ENCODE measurements at places on chromosomes 7 and 10.

- DNase-seq: no peak
These were observed 229.1 kb downstream of the ELFN1 start for GRCh38 chr7:1899196-1899595.

- DNase-seq: no peak
These were observed 31.2 kb downstream of the UBTD1 start for GRCh38 chr10:97529685-97530465.

- DNase-seq: no peak
These were observed 266.5 kb downstream of the GFRA1 start for GRCh38 chr10:116006508-116006907.

- no peak for DNase-seq
These were observed 11.0 kb upstream of the C10orf143 start for GRCh38 chr10:130121486-130122079.

- DNase-seq: no peak
These were observed 74.5 kb downstream of the LANCL2 start for GRCh38 chr7:55439627-55440026.

- DNase-seq: no peak
These were observed 10.6 kb upstream of the JAZF1 start for GRCh38 chr7:28191184-28191583.

GRCh38 chr7:44430054-44430453 lies 60.4 kb downstream of the NUDCD3 start:
- no peak for DNase-seq

DNA sequence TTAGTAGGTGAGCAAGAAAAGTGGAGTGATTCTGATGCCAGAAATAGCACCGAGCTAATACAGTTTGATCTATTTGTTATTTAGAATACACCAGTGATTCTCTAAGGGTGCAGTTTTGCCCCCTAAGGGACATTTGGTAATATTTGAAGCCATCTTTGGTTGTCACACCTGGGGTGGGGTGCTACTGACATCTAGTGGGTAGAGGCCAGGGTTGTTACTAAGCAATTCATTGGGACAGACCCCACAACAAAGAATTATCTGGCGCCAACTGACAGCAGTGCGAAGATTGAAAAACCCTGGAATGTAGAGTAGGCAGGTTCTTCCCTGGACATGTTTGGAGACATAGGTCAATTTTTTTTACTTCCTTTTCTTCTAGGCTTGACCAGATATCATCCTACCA lies 14.6 kb downstream of the PALS2 start:
- DNase-seq: peak; percentile 18

- no peak for DNase-seq
These were observed 115.2 kb downstream of the TES start for GRCh38 chr7:116325517-116325916.

DNA sequence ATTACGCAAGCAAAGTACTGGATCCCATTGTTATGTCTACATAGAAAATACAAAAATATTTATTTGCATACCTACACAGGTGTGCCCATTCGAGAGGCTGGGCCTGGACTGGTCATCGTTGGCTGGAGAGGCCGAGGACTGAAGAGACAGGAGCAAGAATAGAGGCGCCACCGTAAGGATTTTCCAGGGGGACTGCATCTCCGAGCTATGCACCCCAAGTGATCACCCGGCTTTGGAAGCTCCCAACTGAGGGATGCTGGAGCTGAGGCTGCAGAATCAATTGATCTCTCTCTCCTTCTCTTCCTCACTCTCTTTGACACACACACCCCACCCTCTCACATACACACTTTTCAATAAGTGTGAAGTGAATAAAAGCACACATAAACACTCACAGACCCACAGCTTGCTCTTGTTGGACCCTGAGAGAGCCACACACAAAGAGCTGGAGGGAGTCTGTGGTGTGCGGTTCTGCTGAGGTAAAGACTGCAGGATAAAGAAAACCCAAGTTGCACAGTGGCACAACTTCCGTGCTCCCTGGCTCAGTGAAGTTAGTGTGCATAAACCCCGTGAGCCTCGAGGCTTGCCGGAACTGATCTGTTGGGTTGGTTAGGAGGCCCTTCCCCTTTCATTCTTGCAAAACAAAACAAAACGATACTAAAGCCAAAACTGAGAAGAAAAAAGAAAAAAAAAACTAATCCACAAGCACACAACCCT lies at the start of gene AOAH:
Gene AOAH, minus strand, starts transcription at position 544 of the 714 bp plus-strand sequence. Its CDS starts 346 bp downstream, at position 198.
- DNase-seq: no peak

GRCh38 chr10:106826716-106827115 lies 337.8 kb downstream of the SORCS1 start:
- no peak for DNase-seq

- DNase-seq: no peak
These were observed 34.9 kb downstream of the FAM204A start for GRCh38 chr10:118307220-118307619.

GRCh38 chr7:146701166-146701565 lies 584.6 kb downstream of the CNTNAP2 start:
- DNase-seq: no peak
